CD4-positive, alpha-beta T cell treated with Interleukin-15 for 4 hours (primary cell): ENCODE measurements at places on chromosomes 2 and 18.

- peak; percentile 28 for DNase-seq
These were observed at the start of gene FAM110C for GRCh38 chr2:46471-47345. TSS of gene FAM110C (minus strand) at chr2:46505. CDS start at chr2:46385, 120 bp downstream.

GRCh38 chr18:74608681-74609080 is 11.0 kb downstream of the ZNF407 start:
- no peak for DNase-seq

- no peak for DNase-seq
These were observed 986.7 kb upstream of the CDH2 start for GRCh38 chr18:29163596-29163995.

- DNase-seq, result no peak
These were observed 180.2 kb upstream of the TNP1 start for GRCh38 chr2:217040099-217040498.

DNA sequence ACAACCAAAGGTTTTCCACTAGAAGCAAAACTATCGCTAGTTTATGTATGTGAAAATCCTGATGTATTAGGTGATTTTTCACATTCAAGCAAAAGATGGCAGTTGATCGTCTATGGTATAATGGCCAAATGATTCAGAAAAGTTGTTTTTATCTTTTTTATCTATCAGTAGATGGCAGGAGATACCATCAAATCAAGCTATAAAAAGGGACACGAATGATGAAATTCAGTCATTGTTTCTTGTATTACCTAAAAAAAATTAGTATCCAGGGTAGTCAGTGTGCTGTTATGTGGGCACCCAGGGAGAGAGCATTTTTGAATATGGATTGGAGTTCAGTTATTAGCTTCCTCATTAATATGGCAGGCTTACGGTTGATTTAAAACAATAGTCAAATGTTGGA is 22.9 kb upstream of the CAVIN2 start:
- no peak for DNase-seq

DNA sequence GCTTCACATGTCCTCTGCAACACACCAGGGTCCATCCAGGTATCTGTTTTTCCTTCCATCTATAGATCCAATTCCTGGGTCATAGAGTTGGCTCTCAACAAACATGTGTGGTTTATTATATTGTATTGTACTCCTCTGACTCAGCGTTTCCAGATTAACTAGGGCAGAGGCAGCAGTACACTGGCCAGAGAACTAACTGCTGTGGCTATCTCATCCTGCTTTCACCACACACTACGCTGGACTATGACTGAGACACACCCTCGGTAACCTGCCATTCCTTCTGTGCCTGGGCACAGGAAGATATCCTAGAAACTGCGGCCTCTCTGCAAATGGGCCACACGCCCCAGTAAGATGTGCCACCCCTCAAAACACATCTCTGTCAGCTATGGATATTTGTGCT is 159.8 kb upstream of the STK17B start:
- DNase-seq, result no peak

GRCh38 chr2:233459426-233459825 is 105.1 kb downstream of the DGKD start:
- no peak for DNase-seq

- DNase-seq, result no peak
These were observed 19.3 kb downstream of the SPEG start for GRCh38 chr2:219453671-219454590.

- DNase-seq, result no peak
These were observed 3.3 kb downstream of the INPP5D start for GRCh38 chr2:233063269-233063975.

GRCh38 chr2:181318504-181319280 is 138.5 kb upstream of the ITGA4 start:
- no peak for DNase-seq

GRCh38 chr2:36013064-36013463 is 342.5 kb upstream of the CRIM1 start:
- no peak for DNase-seq

GRCh38 chr2:33321236-33321771 is 155.1 kb upstream of the RASGRP3 start:
- no peak for DNase-seq

- DNase-seq, result no peak
These were observed 142.4 kb downstream of the CAPN13 start for GRCh38 chr2:30664761-30665358.

DNA sequence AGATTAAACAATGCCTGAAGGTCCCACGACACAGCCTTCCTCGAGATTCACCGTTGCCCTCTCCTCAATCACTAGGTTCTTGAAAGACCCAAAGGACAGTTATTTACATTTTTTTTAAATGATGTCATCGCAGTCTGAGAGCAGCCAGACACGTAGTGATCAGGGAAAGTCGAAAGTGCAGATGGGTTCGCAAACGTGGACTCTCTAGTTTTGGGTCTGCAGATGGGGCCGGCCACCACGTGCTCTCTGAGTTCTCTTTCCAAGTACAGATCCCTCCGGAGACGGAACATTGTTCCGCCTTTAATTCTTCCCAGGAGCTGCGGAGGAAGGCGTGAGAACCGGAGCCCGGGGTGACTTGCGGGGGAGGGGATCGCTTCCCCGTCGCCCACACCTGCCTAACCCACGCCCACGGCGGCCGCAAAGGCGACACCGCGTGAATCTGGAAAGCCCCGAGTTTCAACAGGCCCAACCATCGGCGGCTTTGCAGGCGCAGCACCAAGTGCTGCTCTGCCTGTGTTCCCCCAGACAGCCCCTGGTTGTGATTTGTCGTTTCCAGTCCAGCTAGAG is 54.3 kb downstream of the PKDCC start:
- DNase-seq, result peak; percentile 94

- no peak for DNase-seq
These were observed 1748.4 kb upstream of the CELF4 start for GRCh38 chr18:39313992-39314391.

- DNase-seq, result no peak
These were observed 33.5 kb downstream of the TPRKB start for GRCh38 chr2:73703675-73704074.

DNA sequence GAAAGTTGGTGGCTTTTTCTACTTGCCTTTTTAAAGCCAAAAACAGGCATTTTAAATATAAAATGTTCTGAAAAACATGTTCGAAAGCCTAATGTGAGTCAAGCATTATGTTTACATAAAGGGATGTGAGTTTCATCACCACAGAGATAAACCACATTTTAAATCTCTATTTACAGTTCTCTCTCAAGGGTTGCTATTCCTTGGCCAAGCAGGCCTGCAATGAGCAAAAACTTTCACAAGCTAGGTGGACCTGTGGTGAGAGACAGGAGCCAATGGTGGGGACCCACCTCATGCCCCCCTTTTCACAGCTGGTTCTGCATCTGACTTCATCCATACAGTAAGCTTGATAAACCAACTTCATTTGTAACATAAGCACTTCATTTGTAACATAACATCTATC is 65.1 kb downstream of the CUL3 start:
- DNase-seq, result peak; percentile 24

- no peak for DNase-seq
These were observed 32.3 kb downstream of the STEAP3 start for GRCh38 chr2:119255760-119256581.

DNA sequence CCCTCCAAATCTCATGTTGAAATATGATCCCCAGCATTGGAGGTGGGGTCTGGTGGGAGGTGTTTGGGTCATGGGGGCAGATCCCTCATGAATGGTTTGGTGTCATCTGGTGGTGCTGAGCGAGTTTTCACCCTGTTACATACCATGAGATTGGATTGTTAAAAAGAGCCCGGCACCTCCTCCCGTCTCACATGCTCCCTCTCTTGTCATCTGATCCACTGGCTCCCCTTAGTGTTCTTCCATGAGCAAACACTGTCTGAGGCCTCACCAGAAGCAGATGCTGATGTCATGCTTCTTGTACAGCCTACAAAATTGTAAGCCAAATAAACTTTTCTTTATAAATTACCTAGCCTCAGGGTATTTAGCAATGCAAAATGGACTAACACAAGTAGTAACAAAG is 405.0 kb upstream of the SLC39A10 start:
- no peak for DNase-seq

- no peak for DNase-seq
These were observed 1.1 kb downstream of the PDIA6 start for GRCh38 chr2:10811517-10811916.

GRCh38 chr2:201852462-201852861 is 46.1 kb downstream of the CDK15 start:
- DNase-seq, result no peak
